ENCODE measurements at places on chromosomes 1 and 21.
A peak's percentile ranks its signal among the peaks of the same experiment; 100 is the strongest.

GRCh38 chr1:197213193-197213592 is 54.9 kb upstream of the CRB1 start:
- no peak for DNase-seq

DNA sequence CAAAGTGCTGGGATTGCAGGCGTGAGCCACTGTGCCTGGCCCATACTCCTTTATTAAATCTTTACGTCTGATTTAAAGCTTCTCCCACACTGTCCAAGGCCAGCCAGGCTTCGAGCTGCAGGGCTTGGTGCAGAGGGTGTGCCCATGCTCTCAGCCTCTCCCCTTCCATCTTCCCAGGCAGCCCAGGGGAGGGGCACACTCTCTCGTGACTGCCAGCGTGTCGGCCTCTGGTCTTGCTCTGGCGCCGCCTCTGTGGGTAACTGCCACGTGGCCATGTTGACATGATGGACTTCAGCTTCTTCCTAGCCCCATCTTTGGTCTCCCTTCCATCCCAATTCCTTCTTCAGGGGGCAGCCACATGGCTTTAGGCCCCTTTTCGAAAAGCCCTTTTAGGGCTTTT is 4.7 kb downstream of the GPR137B start:
- DNase-seq = no peak

DNA sequence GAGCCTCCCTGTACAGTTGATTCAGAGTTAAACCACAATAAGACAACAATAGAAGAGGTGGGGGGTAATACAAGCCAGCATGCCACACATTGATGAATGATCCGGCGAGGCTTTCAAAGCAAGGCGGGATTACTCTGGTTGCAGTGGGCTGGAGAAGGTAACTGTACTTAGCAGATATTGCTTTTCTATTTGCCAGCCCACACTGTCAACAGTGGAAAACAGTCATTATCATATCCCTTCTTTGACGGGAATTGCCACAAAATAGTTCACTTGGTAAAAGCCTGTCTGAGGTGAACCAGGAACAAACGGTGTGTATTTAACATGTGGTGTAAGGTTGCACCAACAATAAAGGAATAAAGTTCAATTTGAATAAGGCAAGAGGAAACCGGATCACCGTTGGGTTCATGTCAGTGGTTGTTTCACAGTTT is 5.8 kb upstream of the KCNJ15 start:
- DNase-seq = no peak

- DNase-seq = peak; percentile 52
These were observed 253.2 kb downstream of the CRB1 start for GRCh38 chr1:197521118-197521739.

- DNase-seq = no peak
These were observed 110.1 kb downstream of the NTPCR start for GRCh38 chr1:233060461-233060994.

DNA sequence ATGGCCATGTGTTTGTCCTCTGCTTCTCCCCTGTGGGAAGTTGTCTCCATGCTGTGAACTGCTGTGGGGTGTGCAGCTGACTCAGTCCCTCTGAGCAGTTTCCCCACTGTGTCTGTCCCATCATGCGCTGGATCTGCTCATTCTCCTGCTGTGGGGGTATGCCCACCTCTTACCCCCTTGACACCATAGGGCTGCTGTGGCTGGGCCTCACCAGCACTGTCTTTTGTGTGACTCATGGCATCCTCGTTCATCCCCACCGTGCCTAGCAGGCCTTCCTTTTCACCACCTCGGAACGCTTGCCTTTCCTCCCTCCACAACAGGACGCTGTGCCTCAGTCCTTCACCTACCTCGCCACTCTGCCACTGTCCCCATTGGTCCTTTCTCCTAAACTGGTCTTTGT is 27.3 kb downstream of the VANGL2 start:
- DNase-seq = no peak

- peak; percentile 72 for DNase-seq
These were observed 33.5 kb upstream of the HHAT start for GRCh38 chr1:210294999-210295745.

GRCh38 chr1:23664837-23665795 is 26.5 kb upstream of the RPL11 start:
- peak; percentile 57 for DNase-seq

DNA sequence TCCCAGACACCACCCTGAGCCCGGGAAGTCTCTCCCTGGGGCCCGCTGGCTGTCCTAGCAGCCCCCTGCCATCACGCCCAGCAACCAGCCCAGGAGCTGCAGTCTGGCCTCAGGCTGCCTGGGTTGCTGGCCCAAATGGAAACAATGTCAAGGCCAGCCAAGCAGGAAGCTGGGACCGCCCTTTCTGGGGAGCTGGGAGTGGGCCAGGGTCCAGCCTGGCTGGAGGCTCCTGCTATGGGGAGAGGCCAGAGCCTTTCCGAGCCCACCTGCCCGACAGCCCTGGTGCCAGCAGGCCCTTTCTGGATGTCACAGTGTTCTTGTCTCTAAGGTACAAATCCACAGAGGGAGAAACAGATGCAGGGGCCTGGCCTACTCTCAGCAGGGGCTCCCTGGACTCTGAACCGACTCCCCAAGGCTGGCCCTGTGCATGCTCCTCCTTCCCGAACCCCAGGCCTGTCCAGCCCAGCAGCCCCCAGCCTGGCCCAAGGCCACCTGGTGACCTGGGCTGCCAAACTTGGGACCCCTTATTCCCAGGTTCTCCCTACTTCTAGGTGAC is 1.2 kb upstream of the MMEL1 start:
- no peak for DNase-seq
